ENCODE measurements at places on chromosomes 12 and 14. TPM values are rescaled to one million over a fixed set of nuclear protein-coding genes. Genes with fewer than 3 reads are reported as not detected.

DNA sequence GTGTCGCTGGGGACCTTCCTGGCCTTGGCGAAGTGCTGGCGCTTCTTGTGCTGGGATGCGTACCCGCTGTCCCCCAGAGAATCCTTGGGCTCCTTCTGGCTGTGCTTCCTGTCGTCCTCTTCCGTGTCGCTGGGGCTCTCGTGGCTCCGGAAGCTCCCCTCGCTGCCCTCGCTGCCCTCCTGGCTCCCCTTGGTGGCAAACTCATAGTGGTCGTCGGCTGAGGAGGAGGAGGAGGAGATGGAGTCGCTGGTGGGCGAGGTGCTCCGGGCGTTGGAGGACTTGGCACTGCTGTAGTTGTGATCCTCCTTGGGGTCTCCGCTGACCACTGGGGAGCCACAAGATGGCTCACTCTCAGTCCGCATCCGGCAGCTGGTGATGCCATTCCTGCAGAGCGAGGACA lies 254.4 kb downstream of the FOXN3 start:
- H3K36me3 ChIP-seq, result peaks cover 7% of the 10 kb centered on the region
- H3K4me3 ChIP-seq, result no peak overlapping the region
- no peaks in the 10 kb centered on the region for H3K4me1 ChIP-seq
- no peak for DNase-seq
- H3K27ac ChIP-seq, result no peak overlapping the region

- no peak overlapping the region for H3K27ac ChIP-seq
- no peaks in the 10 kb centered on the region for H3K27me3 ChIP-seq
- DNase-seq, result no peak
Measured at GRCh38 chr14:64190974-64191502, 103.1 kb downstream of the ESR2 start.

DNA sequence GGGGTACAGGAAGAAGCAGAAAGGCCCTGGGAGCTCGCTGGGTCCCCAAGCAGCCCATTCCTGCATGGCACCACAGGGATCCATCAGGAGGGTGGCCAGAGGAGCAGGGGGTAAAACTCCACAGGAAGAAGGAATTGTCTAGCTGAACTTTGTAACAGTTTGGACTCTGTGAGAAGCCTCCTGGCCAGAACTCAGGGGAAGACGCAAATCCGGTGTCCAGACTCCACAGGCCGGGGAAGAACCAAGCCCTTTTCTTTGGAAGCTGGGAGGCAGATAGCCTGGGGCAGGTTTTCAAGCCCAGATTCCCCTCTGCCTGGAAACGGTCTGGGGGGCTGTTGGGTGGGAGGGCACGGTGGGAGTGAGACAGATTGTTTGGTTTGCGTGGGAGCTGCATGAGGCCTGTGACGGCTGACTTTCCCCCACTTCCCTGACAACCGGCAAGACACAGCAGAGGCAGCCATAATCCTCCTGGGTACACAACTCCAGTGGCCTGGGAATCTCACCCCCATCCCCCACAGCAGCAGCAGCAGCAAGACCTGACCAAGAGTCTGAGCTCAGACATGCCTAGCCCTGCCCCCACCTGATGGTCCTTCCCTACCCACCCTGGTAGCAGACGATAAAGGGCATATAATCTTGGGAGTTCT lies 16.7 kb downstream of the GPHB5 start:
- H3K36me3 ChIP-seq, result no peaks in the 10 kb centered on the region
- no peak overlapping the region for H3K4me3 ChIP-seq
- H3K27ac ChIP-seq, result no peak overlapping the region
- H3K4me1 ChIP-seq, result no peaks in the 10 kb centered on the region

DNA sequence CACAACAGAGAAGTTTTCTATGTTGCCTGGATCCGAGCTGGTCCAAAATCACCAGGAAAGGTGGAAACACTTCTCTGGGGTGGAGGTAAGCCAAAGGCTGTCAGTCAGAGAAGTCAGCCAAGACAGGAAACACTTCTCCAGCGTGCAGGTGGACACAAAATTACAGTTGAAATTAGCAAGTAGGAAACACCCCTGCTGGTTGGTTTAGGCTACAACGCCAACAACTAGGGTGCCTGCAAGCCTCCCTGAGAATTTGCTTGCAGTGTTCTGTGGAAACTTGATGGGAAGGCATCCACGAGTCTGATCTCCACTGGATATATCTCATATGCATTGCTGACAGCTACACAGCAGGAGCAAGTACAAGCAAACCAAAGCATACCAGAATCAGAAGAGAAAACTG lies 600.5 kb downstream of the RERGL start:
- DNase-seq, result no peak
- no peaks in the 10 kb centered on the region for H3K27me3 ChIP-seq
- no peaks in the 10 kb centered on the region for H3K4me1 ChIP-seq
- H3K36me3 ChIP-seq, result no peaks in the 10 kb centered on the region
- no peak overlapping the region for H3K4me3 ChIP-seq
- H3K27ac ChIP-seq, result no peak overlapping the region

DNA sequence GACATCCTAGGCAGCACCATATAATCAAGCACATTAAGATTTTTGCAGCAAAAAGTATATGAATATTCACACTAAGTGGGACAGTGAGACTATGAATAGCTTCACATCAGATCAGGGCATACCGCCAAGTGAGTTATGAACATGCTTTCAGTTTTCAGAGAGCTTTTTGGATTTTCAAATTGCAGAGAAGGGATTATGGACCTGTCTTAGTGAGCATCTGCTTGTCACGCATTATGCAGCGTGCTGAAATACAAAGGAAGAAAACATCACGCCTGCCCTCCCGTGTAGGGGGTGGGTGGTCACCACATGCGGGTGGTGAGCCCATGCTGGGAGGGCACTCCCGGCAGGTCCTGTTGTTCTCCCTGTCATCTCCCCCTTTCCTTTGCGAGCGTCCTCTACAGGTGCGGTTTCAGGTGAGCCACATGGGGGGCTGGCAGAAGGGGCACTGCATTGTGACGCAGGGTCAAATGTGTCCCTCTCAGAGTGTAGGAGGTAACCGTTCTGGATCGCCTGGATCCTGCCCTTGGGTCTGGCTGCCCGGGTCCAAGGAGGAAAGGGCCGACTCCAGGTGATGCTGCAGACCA lies 42.6 kb downstream of the TRAF3 start:
- DNase-seq, result no peak
- no peaks in the 10 kb centered on the region for H3K27me3 ChIP-seq
- H3K27ac ChIP-seq, result no peak overlapping the region

DNA sequence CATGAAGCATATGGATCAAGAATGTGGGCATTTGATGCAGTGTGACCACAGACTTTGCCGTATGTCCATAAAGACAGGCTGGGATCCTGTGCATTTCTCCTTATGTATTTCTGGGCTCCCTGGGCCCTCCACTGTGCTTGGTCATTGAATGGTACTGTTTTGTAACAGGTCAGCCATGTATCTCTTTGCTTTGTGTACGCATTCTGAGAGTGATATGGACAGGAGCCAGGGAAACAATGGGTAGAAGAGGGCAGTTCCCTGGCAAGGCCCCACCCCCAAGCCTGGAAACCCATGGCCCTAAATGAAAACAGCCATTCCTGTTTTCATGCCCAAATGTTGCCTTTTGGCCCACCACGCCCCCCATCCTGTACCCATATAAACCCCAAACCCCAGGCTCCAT lies 15.2 kb upstream of the FBXO34 start:
- H3K36me3 ChIP-seq, result no peaks in the 10 kb centered on the region
- no peak overlapping the region for H3K27ac ChIP-seq
- no peaks in the 10 kb centered on the region for H3K4me1 ChIP-seq
- no peaks in the 10 kb centered on the region for H3K27me3 ChIP-seq
- H3K4me3 ChIP-seq, result no peak overlapping the region
- no peak for DNase-seq

DNA sequence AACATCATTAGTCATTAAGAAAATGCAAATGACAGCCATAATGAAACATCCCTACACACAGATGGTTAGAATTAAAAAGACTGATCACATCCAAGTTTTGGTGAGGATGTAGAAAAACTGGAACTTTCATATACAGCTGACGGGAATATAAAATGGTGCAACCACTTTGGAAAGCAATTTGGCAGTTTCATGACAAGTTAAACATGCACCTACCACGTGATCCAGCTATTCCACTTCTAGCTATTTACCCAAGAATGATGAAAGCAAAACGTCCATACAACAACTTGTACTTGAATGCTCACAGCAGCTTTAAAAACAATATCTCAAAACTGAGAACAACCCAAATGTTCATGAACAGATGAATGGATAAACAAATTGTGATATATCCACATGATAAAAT lies 77.9 kb upstream of the AVPR1A start:
- no peak for DNase-seq
- H3K27me3 ChIP-seq, result no peaks in the 10 kb centered on the region
- H3K4me1 ChIP-seq, result no peaks in the 10 kb centered on the region
- H3K36me3 ChIP-seq, result no peaks in the 10 kb centered on the region
- H3K4me3 ChIP-seq, result no peak overlapping the region
- no peak overlapping the region for H3K27ac ChIP-seq

GRCh38 chr14:104373055-104373854 lies 206.3 kb upstream of the C14orf180 start:
- no peak for DNase-seq
- H3K4me3 ChIP-seq, result no peak overlapping the region
- H3K4me1 ChIP-seq, result no peaks in the 10 kb centered on the region
- H3K36me3 ChIP-seq, result no peaks in the 10 kb centered on the region
- H3K27ac ChIP-seq, result no peak overlapping the region

GRCh38 chr12:64255249-64255648 lies 33.2 kb upstream of the KICS2 start:
- DNase-seq, result no peak
- H3K4me1 ChIP-seq, result no peaks in the 10 kb centered on the region
- no peaks in the 10 kb centered on the region for H3K36me3 ChIP-seq

DNA sequence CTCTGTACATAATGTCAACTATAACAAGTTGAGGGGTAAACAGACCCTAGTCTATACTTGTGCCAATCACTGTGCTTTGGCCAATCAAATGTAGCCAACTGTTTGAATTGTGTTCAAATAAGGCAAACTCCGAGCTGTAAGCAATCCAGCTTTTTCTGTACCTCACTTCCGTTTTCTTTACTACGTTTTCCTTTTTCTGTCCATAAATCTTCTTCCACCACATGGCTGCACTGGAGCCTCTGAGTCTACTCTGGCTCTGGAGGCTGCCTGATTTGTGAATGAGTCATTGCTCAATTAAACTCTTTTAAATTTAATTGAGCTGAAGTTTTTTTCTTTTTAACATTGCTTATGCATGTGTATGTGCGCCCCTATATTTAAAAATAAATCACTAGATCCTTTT lies 29.7 kb downstream of the CLEC1A start:
- H3K36me3 ChIP-seq, result no peaks in the 10 kb centered on the region
- H3K4me1 ChIP-seq, result no peaks in the 10 kb centered on the region
- peak overlapping the region; percentile 85 for H3K27ac ChIP-seq
- no peaks in the 10 kb centered on the region for H3K27me3 ChIP-seq
- H3K4me3 ChIP-seq, result no peak overlapping the region

DNA sequence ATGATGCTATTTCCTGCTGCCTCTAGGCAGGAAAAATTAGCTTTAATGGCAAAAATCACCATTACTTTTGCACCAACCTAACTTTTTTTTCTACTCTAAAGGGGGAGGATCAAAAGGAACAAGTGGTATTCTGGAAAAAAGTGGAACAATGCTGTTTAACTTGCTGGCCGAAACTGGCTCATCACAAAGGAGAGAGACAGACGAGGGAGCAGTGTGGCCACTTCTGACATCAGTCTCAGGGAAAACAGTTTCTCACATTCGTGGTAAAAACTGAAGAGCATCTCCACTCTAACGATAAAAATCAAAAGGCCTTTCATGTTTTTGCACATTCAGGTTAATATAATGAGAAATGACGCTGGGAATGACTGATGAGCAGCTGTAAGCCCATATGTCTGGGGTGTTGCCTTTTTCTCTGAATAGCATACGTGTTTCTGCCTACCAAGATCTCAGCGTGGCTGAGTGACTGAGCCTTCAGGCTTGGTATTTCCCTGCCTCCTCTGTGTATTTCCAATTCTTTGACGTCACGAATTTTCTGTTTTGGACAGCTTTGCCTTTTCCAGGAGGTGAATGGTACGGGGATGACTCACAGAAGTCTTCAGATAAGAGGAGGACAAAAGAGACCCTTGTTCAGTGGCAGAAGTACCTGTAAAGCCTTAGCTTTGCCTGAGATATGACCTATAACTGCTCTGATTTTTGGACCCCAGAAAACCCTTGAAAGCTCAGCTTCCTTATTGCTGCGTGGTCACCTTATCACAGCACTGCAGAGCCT lies 358.8 kb downstream of the GLT1D1 start:
- H3K4me3 ChIP-seq, result no peak overlapping the region
- no peaks in the 10 kb centered on the region for H3K4me1 ChIP-seq
- no peaks in the 10 kb centered on the region for H3K36me3 ChIP-seq
- H3K27me3 ChIP-seq, result no peaks in the 10 kb centered on the region

DNA sequence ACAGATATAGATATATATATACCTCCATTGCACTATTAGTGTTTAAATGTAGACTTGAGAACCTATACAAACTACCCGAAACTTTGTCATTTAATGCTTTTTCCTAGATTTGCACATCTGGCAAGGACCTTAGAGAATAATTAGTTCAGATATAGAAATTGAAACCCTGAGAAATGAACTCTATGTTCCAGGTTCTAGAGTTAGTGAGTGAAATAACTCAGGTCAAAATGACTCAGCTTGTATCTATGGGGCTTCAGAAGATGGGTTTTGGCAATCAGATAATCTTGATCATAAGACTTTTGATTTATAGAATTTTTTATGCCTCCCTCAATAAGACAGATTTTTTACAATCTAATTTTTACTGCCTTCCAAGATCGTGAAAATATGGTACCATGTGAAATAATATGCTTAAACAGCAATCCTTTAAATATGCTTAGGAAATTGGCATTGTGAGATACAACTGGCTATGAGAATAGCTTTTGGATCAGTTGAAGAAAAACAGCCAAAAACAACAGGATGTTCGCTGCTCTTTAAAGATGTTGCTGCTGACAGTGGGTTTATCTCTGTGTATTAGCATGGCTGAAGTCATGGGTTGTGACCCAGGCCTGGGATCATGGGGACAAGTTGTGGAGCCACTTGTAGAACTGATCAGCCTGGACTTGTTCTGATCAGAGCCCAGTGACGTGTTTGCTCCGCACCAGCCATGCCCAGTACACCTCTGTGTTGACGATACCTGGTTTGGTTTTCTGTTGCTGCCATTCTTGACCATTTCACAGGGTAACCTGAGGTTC lies 63.6 kb downstream of the TTLL5 start:
- H3K4me3 ChIP-seq, result no peak overlapping the region
- H3K27ac ChIP-seq, result peak overlapping the region; percentile 62
- peaks cover 2% of the 10 kb centered on the region for H3K36me3 ChIP-seq
- peaks cover 7% of the 10 kb centered on the region for H3K4me1 ChIP-seq

- no peak for DNase-seq
- no peaks in the 10 kb centered on the region for H3K36me3 ChIP-seq
- no peak overlapping the region for H3K27ac ChIP-seq
- H3K4me1 ChIP-seq, result no peaks in the 10 kb centered on the region
- no peaks in the 10 kb centered on the region for H3K27me3 ChIP-seq
Measured at GRCh38 chr14:23864861-23865260, 88.7 kb upstream of the DHRS4 start.

GRCh38 chr12:5650281-5650680 lies 218.4 kb downstream of the NTF3 start:
- no peak overlapping the region for H3K4me3 ChIP-seq
- no peaks in the 10 kb centered on the region for H3K27me3 ChIP-seq
- no peak overlapping the region for H3K27ac ChIP-seq

LDHB gene
- total RNA-seq, result 1,158 TPM

CPNE6 gene
- 0.19 TPM for total RNA-seq

TAS2R30 gene
- 4.0 TPM for total RNA-seq

TXNDC16 gene
- total RNA-seq, result 7.3 TPM

NELL2 gene
- 3.3 TPM for total RNA-seq

CLEC4E gene
- 4.3 TPM for total RNA-seq

P2RX7 gene
- total RNA-seq, result 3.5 TPM

Measured in kidney (tissue), 22 donors.